ENCODE measurements at places on chromosomes 2 and 18.

GRCh38 chr18:32759611-32760167 is 13.1 kb downstream of the KLHL14 start:
- no peak for DNase-seq

GRCh38 chr2:58030771-58031170 is 15.8 kb upstream of the VRK2 start:
- no peak for DNase-seq

DNA sequence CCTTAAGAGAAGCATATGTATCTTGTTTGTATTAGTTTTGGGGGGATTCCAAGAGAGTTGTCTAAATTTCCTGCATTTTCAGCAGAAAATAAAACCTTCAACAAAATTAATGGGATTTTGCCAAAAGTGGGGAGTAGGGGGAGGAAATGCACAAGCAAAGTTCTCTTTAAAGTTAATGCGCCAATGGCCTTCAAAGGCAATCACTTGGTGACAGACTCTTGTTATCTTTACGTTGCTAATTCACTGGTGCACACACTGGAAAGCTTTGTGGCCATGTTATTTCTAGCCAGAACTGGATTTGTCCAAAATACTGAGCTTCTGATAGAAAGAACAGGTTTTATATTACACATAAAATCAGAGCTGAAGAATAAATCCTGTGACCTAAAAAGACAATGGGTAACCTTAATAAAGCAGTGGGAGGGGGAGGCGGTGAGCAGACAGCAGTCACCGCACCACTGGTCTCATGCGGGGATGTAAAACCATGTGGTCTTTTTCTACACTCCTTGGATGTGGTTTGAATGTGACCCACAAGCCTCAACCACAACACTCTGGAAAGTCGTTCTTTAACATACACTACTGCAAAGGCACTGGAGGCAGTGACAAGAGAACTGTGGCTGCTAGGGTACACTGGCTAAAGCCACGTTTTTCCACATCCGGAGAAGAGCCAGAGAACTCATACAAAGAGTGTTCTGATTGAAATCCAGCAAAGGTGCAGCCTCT is 176.9 kb upstream of the SMAD7 start:
- DNase-seq = no peak

DNA sequence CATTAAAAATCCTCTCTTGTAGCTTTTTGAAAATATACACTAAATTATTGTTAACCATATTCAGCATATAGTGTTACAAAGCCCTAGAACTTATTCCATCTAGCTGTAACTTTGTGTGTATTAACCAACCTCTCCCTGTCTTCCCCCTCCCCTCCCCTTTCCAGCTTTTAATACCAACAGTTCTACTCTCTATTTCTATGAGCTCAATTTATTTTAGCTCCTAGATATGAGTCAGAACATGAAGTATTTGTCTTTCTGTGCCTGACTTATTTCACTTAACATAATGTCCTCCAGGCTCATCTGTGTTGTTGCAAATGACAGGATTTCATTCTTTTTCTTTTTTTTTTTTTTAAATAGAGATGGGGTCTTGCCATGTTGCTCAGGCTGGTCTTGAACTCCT is 45.1 kb downstream of the GPD2 start:
- DNase-seq = no peak

- DNase-seq = no peak
These were observed 325.3 kb downstream of the PAX3 start for GRCh38 chr2:221973502-221973901.

GRCh38 chr2:218392891-218393462 is 6.7 kb upstream of the CTDSP1 start:
- DNase-seq = no peak

DNA sequence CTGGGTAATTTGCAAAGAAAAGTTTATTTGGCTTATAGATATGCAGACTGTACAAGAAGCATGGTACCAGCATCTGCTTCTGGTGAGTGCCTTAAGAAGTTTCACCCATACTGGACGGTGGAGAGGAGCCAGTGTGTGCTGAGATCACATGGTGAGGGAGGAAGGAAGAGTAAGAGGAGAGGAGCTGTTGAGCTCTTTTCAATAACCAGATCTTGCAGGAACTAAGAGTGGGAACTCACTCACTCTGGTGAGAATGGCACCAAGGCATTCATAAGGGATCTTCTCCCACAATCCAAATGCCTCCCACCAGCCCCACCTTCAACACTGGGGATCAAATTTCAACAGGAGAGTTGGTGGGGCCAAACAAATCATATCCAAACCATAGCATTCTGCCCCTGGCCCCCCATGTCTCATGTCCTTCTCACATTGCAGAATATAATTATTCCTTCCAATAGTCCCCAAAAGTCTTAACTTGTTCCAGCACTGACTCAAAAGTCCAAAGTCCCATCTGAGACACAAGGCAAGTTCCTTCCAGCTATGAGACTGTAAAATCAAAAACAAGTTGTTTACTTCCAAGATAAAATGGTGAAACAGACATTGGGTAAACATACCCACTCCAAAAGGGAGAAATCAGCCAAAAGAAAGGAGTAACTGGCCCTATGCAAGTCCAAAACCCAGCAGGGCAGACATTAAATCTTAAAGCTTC is 11.7 kb upstream of the TMEM37 start:
- no peak for DNase-seq

GRCh38 chr2:28054916-28055315 is 164.4 kb downstream of the BABAM2 start:
- no peak for DNase-seq

GRCh38 chr18:9796935-9797549 is 88.7 kb upstream of the TXNDC2 start:
- no peak for DNase-seq

GRCh38 chr18:111306-112014 is 46.9 kb upstream of the USP14 start:
- DNase-seq = no peak

Data from activated naive CD4-positive, alpha-beta T cell (primary cell).